ENCODE measurements at places on chromosomes 13 and 19.

DNA sequence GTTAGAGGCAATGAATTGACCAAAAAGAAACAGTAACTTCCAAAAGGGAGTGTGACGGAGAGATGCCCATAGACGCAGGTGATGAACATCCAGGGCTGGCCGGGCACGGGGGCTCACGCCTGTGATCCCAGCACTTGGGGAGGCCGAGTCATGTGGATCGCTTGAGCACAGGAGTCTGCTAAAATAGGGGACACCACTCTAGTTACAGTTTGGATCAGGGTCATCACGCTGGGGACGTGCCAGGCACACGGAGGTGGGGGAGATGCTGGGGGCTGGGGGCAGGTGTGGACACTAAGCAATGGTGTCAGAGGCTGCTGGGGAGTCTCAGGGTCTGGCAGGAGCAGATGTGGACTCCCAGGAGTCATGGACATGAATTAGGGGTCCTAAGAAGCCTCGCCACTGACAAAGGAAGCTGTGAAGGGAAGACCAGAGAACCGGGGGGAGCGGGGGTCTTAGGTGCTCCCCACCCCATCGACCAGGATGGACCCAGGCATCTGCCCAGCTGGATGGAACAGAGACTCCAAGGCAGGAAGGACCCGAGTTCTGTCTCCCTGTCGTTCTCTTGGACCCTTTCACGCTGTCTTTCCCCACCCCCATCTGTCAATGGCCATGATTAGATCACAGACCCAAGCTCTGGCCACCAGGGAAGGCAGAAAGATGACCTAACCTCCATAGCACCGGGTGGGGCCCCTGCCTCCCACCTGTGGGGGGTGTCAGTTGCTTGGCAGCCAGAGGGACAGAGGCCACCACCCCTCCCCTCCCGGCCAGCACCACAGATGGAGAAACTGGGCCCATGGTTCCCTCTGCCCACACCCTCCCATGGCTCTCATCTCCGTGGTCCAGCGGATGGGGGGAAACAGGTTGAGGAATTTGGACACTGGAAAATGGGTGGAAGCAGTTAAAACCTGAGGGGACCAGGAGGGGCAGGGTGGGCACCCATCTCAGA is 19.6 kb downstream of the CCDC8 start:
- no peak for DNase-seq

- peak; percentile 50 for DNase-seq
These were observed 1.3 kb upstream of the ZIC2 start for GRCh38 chr13:99980201-99980823.

DNA sequence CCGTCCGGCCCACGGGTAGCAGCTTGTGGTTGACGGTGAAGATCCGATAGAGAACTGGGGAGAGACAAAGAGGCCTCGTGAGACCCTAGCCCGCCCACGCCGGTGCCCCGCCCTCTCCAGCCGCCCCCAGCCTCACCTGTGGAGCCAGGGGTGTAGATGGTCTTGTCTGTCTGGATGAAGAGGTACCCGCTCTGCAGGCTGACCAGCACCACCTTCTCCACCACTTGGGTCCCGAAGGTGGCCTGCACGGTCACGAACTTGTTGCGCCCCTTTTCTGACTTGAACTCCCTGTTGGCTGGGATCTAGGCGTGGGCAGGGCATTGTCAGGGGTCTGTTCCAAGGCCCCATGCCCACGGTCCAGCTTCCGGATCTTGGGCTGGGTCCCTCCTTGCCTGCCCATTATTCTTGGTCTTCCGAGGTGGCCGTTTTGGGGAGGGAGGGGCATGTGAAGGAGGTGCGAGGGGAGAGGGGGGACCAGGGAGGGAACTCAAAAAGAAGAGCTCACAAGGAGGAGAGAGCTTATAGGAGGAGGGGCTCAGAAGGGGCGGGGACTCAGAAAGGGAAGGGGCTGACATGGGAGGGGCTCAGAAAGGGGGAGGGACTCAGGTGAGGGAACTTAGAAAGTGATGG is 2.2 kb downstream of the C3 start:
- DNase-seq = no peak

DNA sequence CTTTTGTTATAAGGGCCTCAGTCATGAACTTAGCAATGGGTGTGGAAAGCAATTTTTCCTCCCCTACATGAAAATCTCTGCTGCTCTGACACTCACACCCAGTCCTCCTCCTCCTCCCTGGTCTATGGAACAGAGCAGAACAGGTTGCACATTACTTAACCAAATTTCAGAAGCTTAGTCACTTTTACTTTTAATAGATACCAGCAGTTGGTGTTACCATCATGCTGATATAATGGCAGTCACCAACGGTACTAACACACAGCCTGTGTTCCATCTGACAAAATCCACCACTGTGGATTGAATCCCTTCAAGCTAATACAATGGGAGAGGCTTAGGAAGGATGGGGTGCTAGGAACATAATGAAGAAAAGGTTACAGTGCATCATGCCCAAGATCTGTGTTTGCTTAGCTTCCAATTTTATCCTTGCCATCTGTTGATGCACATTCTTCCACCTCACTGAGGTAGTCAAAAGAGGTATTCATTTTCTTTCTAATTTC is 9.8 kb downstream of the TPT1 start:
- DNase-seq = no peak

GRCh38 chr19:53951436-53951835 is 11.3 kb upstream of the CACNG8 start:
- no peak for DNase-seq

DNA sequence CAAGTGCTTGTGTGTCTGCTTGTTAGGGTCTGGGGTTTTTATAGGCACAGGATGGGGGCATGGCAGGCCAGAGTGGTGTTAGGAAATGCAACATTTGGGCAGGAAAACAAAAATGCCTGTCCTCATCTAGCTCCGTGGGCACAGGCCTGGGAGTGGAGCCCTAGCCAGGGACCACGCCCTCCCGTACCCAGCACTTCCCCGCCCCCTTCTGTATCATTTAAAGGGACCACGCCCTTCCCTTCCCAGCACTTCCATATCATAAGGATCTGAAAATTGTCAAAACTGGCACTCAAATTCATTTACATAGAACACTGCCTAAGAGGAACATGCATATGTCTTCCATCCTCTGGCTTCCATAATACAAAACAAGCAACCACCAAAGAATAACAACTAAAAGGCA is 185.8 kb downstream of the B3GLCT start:
- DNase-seq = no peak

GRCh38 chr19:5137571-5138124 is 168.7 kb downstream of the KDM4B start:
- no peak for DNase-seq

- DNase-seq = no peak
These were observed 2.6 kb upstream of the TSHZ3 start for GRCh38 chr19:31351855-31352195.

DNA sequence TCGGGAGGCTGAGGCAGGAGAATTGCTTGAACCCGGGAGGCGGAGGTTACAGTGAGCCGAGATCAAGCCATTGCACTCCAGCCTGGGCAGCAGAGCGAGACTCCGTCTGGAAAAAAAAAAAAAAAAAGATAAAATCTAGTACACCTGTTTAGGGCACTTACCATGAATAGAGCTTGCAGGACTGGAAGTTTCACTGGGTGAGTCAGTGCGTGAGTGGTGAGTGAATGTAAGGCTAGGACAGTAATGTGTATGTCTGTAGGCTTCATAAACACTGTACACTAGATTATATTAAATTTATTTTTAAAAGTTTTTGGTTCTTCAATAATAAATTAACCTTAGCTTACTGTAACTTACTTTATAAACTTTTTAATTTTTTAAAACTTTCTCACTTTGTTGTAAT is 22.9 kb downstream of the PPP5C start:
- no peak for DNase-seq

GRCh38 chr13:76745261-76746200 is 140.7 kb downstream of the KCTD12 start:
- no peak for DNase-seq

DNA sequence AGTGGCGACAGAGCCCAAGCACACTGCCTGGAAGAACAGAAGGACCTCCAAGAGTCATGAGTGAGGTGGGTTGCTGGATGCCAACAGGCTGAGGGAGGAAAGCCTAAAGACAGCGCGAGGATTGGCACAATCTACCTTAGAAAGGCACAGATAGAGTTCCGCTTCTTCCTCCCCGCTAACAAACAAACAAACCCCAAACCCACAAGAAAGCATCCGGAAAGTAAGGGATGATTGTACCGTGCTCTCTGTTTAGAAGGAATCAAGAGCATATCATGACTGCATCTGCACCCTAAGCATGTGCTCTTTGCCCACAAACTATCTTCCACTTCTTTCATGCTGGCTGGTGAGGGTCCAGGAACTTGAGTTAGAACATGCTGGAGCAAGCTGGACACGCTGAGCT is 233.0 kb upstream of the KLF12 start:
- DNase-seq = no peak
